Stimulated activated CD4-positive, alpha-beta T cell treated with anti-CD3 and anti-CD28 coated beads, Interleukin-1b, Interleukin-23, amount 100 ng/mL, for 1 hour (primary cell): ENCODE measurements at places on chromosomes 2 and 18.

DNA sequence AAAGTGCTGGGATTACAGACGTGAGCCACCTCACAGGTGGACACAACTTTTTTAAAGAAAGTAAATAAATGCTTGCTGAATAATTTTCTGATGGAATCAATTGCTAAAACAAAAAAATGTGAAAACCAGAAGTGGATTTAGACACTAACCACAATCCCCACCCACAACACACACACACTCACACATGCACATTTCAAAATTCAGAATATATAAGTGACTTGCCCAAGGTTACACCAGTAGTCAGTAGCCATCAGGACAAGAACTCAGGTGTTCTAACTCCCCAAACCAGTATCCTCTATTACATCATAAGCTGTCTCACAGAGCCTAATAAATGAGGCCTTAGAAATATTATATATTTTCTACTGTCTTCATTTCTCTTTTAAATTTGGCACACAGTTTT lies 1923.6 kb upstream of the PIK3C3 start:
- DNase-seq, result no peak

- DNase-seq, result no peak
Measured at GRCh38 chr2:161676902-161677496, 52.8 kb downstream of the SLC4A10 start.

DNA sequence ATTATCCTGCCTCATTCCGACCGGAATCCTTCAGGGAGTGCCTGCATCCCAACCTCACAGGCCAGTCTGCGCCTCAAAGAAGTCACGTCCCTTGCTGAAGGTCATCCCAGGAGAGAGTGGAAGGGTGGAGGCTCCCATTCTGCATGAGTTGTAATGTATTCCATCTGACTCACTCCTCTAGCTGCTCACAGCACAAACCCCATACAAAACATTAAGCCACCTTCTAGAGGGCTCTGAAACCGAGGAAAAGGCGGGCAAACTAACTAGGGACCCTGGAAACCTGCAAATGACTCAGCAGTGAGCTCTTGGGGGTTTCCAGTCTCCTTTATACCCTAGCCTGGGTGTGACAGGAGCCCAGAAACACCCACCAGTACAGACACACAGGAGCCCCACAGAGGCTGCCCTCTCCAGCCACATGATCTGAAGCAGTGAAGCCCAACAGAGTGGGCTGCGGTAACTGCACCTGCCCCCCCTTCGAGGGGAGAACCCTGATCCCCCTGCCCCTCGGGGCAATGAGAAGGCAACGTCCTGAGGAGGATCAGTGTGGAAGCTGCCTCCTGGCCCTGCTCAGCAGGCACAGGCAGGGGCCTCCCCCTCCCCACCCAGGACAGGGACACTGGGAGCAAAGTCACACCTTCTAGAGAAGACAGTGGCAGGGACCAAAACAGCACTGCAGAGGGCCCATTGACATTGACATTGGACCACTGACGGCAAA lies 69.3 kb upstream of the SNTG2 start:
- DNase-seq, result no peak

- no peak for DNase-seq
Measured at GRCh38 chr2:33437815-33438214, 38.6 kb upstream of the RASGRP3 start.

DNA sequence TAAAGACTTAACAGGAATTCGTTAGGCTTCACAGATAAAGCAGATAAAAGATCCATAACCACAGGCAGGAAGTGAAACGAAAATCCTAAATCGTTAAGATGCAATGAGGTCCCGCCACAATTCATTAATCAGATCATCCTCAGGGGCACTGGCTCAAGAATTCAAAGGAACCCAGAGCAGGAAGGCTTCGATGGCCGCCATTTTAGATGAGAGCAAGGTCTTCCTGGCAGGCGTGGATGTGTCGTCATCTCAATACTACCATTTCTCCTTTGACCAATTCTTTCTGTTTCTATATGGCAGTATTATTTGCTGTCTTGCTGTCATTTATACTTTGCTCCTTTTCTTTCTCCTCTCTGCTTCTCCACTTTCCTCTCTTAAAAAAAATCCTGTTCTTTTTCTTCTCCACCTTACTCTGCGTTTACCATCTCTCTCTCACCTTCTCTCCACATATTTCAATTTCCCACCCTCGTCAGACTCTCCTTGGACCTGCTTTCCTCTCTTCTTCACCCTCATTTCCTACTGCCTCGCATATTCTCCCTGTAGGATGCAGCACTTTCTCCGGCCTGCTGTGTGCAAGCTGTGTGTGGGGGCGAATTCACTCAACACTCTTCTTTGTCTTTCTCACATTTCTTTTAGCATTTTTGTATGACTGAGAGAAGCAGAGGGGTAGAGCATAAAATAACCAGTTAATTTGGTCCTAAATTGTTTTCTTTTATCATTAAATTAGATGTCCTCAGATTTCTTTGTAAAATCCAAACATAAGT lies 35.1 kb upstream of the LHCGR start:
- no peak for DNase-seq

GRCh38 chr2:53744395-53745065 lies 23.1 kb upstream of the CHAC2 start:
- DNase-seq, result no peak

DNA sequence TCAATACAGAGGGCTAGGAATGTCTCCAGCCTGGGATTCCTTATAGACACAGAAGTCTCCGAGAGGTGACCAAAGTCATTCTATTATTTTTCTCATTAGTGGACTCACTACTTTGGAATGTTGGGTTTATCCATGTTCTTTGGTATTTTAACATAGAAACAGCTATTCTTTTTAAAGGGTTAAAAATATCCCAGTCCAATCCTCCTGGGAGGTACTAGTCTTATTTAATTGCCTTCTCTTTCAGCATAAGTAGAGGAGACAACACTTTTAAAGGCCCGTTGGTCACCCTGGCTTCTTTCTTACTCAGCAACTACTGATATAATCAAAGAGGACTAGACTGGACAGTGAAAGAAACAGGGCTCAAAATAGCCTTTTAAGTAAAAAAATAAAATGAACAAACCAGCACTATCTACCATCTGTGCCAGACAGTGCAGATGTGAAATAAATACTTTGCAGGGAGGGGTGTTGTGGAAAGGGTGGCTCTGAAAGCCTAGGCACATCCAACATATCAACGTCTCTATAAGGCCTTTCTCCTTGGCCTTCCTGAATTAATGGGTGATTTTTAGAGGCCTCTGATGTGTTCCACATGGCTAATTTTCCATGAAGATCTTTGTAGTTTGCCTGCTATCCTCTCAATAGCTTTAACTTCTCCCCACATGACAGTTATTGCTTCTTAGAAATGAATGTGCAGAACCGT lies 334.4 kb upstream of the THUMPD2 start:
- no peak for DNase-seq

DNA sequence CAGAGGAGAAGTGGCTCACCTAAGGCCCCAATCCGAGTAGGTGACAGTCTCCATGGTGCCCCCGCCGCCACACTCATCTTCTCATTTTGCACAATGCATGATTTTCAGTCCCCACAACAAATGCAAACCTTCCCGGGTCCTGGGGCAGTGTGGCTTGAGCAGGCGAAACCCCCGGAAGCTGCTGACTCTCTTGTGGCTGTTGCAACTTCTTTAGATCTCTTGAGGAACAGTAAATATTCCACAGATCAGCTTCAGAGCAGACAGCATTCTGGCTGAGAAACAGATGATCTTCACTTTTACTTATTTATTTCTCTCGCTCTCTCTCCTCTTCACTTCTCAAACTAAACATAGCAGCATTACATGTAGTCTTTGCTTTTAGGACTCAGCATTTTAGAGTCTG lies 51.9 kb downstream of the ASAP2 start:
- DNase-seq, result no peak

GRCh38 chr2:238053191-238053776 lies 7.5 kb upstream of the SCLY start:
- DNase-seq, result no peak

GRCh38 chr2:51103205-51103604 lies 71.3 kb upstream of the NRXN1 start:
- no peak for DNase-seq

GRCh38 chr2:38174646-38175423 lies 98.9 kb upstream of the CYP1B1 start:
- DNase-seq, result no peak

DNA sequence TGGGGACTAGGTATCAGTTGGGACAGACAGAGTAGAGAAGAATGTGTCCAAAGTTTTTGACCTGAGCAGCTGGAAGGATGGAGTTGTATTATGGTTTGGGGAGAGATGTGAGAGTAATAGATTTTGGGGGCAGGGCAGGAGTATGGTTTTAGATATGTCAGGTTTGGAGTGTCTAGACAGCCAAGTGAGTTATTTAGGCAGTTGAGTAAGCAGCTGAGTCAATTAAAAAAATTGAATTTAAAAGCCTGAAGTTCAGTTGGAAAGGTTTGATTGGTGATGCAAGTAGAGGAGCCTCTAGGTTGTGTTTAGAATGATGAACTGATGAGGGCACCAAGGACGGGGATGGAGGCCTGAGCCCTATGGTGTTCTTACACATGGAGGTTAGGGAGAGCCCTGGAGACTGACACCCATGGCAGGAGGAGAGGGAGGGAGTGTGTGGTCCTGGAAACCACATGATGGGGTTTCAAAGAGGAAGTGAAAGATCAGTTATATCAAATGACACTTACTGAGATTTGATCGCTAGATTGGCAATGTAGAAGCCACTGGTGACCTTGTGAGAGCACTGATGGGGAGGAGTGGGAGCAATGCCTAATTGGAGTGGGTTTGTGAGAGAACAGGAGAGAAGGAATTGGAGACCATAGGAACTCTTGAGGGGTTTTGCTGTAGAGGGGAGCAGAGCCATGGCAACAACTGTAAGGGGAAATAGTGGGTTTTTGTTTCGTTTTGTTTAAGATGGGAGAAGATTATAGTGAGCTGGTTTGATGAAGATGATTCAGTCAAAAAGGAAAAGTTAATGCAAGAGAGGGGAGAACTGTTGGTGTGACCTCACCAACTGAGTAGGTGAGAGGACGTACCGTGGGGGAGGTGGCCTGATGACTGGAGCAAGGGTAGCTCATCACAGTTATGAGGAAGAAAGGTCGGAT lies 10.3 kb downstream of the ITGA6 start:
- no peak for DNase-seq

- DNase-seq, result peak; percentile 23
Measured at GRCh38 chr2:42809819-42810120, 17.4 kb upstream of the HAAO start.

GRCh38 chr2:110143982-110144381 lies 28.4 kb upstream of the MALL start:
- no peak for DNase-seq

GRCh38 chr2:138239902-138240491 lies 261.6 kb upstream of the SPOPL start:
- no peak for DNase-seq

DNA sequence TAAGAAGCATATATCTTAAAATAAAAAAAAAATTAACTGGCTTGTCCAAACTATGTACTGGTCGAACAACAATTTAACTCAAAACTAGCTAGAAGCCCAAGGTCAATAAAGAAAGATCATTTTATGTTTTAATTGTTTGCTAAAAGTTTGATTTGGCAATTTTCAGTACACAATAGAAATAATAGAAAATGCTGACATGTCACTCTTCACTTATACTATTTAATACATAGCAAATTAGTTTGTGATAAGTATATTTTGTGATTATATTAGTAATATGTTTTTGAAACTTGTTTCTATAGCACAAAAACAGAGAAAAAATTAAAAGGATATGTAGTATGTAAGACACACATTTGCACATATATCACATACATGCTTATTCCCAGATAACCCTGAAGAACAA lies 1938.6 kb upstream of the PIK3C3 start:
- DNase-seq, result no peak

DNA sequence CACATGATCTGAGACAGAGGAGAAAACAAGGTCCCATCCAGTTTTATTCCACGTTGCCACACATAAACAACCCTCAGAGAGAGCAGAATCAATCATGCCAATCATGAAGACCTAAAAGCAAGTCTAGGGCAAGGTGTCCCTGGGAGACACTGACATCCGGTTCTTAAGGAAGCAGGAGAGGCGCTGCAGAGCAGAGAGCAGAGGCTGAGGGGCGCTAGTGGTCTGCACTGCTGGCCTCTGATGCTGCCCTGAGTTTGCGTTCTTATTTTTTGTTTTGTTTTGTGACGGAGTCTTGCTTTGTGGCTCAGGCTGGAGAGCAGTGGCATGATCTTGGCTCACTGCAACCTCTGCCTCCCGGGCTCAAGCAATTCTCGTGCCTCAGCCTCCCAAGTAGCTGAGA lies 83.3 kb downstream of the SMIM21 start:
- no peak for DNase-seq

GRCh38 chr2:154447727-154448418 lies 250.6 kb upstream of the KCNJ3 start:
- no peak for DNase-seq

GRCh38 chr2:173922760-173923159 lies 42.4 kb downstream of the SP3 start:
- no peak for DNase-seq

GRCh38 chr2:55957142-55957541 lies 33.6 kb upstream of the EFEMP1 start:
- DNase-seq, result no peak

- DNase-seq, result no peak
Measured at GRCh38 chr2:150403457-150403856, 84.0 kb downstream of the RND3 start.

GRCh38 chr2:179139506-179139905 lies 89.6 kb upstream of the CCDC141 start:
- DNase-seq, result no peak

DNA sequence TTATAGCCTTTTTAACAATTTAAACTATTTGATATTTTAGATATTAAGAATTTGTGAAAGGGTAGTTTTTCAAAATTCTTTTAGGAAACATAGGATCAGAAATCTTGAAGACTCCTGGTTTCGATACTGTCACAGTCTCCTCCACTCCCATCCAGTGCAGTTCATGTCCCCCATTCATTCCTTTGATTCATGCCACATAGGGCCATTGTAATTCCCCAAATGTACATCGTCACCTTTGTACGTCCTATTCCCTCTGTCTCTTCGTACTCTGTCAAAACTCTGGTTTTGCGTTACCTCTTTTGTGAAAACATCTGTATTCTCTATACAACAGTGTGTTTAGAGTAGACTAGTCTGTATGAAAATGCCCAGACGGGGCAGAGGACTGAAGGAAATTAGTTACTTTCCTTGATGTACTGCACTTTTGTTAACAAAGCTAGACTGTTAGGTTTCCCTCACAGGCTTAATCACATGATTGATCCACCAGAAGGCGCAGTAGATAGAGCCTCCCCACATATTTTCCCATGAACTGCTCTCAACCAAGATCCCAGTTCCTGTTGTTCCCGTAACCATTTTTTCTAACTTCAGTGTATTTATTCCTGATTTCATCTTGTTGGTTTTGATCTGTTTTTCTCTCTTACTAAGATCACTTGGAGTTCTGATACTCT lies 2.5 kb downstream of the MRPL35 start:
- DNase-seq, result no peak

DNA sequence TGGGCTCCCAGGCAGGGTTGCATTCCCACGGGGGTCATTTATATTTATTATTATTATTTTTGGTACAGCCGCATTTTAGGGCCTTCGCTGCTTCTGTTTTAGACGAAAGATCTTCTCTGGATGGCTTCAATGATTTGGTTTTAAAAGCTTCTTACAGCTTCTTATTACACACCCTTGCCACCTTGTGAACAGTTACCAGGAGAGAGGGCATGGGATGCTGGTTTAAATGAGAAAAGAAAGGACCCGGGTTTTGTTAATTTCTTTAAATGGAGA lies 1.7 kb downstream of the SH3RF3 start:
- DNase-seq, result no peak
